ENCODE measurements at places on chromosomes 5 and 9.

GRCh38 chr9:87494970-87495471 is 2.6 kb upstream of the DAPK1 start:
- DNase-seq: no peak

GRCh38 chr9:118533850-118534249 is 829.6 kb downstream of the TLR4 start:
- no peak for DNase-seq

GRCh38 chr5:99586878-99587277 is 658.1 kb upstream of the CHD1 start:
- no peak for DNase-seq

DNA sequence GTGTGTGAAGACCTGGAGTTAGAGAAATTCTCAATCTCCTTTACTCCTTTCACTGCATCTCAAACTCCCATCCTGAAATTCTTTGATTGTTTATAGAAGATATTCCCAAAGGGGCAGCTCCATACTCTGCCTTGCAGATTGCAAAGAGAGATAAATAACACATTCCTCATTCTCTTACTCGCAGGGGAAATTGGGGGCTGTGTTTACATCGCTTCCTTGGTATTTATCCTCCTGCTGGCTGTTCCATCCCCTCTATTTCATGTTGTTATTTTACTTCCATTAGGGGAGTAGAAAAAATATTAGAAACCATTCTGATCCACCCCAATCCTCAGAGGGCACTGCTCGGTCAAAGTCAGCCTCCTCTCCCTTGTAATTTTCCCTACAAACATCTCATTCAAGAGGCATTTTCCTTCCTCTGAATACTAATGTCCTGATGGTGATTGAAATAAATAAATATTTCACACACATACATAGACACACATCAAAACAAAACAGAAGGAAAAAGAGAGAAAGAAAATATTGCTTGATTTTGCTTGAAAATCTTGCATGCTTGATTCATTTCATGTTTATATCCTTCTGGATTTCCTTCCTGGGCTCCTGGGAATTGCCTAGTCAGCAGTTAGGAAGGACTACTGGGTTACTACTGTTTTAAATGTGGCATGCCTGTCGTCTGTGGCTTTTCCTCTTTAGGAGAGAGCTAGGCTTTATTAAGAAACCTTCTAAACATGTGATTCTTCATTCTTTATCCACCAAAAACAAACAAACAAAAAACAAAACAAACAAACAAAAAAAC is 420.1 kb upstream of the PAPPA start:
- no peak for DNase-seq

DNA sequence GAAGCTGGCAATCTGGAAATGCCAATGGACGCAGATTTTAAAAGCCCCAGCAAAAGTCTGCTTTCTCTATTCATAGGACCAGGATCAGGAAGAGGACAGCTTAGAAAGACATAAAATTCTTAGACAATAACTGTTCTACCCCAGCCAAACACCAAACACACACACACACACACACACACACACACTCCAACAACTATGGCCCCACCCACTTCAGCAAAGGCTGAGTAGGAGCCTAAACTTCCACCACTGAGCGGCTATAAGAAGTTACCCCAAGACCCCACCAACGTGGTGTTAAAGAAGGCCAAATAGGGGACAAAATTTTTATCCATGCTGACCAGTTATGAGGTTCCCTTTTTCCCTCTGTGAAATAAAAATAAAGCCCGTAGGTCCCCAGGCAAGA is 32.9 kb downstream of the ZMAT2 start:
- no peak for DNase-seq

- no peak for DNase-seq
Measured at GRCh38 chr5:2129568-2130272, 247.0 kb upstream of the IRX4 start.

DNA sequence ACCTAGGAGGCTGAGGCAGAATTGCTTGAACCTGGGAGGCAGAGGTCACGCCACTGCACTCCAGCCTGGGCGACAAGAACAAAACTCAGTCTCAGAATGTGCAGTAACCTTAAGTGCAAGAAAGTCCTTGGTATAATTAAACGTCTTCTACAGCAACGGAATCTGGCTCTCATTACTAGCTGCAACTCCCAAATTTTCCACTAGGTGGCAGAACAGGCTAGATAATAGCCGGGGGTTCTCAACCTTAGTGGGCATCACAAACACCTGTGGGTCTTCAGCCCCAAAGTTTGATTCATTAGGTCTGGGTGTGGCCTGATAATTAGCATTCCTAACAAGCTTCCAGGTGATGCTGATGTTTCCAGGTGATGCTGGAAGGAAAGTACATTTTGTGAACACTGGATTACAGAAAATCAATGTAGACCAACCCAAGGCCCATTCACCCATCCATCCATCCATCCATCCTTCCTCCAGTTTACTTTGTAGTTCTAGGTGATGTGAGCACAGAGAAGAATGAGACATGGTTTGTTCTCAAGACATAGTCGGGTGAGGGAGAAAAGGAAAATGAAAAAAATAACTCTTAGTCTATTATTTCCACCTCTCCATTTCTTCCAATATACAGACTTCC is 37.3 kb downstream of the FBXW2 start:
- peak; percentile 78 for DNase-seq

- DNase-seq: no peak
Measured at GRCh38 chr5:7995688-7996294, 126.8 kb downstream of the MTRR start.

GRCh38 chr5:135319928-135320606 is 79.0 kb downstream of the MACROH2A1 start:
- no peak for DNase-seq

GRCh38 chr9:29183971-29184370 is 1610.7 kb upstream of the C9orf72 start:
- DNase-seq: no peak

GRCh38 chr5:161086461-161086860 is 234.4 kb upstream of the ATP10B start:
- DNase-seq: no peak

GRCh38 chr5:35120715-35121114 is 73.0 kb upstream of the AGXT2 start:
- DNase-seq: no peak

- no peak for DNase-seq
Measured at GRCh38 chr9:121660367-121660766, 8.9 kb downstream of the DAB2IP start.

- DNase-seq: no peak
Measured at GRCh38 chr9:113307396-113307975, 4.3 kb upstream of the RNF183 start.

DNA sequence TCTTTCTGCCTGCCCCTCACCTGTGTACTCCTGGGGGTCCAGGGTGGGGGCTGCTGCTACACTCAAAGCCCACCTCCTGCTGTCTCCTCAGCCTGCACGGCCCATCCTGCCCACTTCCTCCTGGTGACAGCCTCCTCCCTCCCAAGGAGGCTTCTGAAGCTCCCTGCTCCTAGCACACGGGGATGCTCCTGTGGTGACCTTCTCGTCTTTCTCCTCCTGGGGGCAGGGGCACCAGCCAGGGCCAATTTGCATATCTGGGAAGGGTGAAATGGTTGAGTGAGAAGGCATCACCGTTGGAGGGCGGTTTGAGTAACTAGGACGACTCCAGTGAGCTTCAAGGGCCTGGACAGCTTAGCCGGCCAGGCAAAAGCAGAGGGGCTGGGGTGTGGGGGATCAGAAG is 51.9 kb upstream of the COL5A1 start:
- DNase-seq: no peak

- DNase-seq: no peak
Measured at GRCh38 chr5:39775797-39776365, 351.1 kb upstream of the DAB2 start.

GRCh38 chr9:38060681-38061080 is 8.3 kb downstream of the SHB start:
- DNase-seq: no peak

DNA sequence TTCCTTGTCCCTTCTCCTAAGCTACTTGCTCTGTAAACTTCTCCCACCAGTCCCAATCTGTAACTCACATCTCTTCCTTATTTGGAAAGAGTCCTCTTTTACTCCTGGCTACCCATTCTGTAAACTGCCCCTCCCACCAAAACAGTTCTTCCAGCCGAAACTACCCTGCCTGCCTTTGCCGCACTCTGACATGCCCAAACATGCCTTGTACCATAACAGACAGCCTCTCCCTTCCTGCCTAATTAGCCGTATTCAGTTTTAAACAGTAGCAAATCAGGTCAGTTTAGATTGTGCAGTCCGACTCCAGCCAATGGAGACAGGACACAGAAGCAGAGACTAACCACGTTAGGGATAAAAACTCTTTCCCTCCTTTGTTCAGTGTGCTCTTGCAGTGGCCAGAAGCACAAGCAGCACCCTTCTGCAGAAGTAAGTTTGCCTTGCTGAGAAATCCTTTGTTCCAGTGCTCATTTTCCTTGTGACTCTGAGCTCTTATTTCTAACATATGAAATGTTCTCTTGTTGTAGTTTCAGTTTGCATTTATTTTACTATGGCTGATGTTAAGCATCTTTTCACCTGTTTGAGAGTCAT is 5.4 kb upstream of the GLT6D1 start:
- no peak for DNase-seq

GRCh38 chr5:72063219-72063819 is 44.0 kb upstream of the MAP1B start:
- peak; percentile 77 for DNase-seq

DNA sequence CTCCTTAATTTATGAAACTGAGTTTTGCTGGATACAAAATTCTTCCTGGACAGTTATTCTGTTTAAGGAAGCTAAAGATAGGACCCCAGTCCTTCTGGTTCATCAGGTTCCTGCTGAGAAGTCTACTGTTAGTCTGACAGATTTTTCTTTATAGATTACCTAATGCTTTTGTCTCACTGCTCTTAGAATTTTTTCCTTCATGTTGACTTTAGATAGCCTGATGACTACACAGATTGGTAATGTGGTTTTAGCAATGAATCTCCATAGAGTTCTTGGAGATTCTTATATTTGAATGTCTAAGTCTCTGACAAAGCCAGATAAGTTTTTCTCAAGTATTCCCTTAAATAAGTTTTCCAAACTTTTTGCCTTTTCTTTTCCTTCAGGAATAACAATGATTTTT is 419.7 kb downstream of the CDH10 start:
- DNase-seq: no peak

GRCh38 chr5:34751807-34752736 is 86.9 kb upstream of the TTC23L start:
- DNase-seq: no peak

GRCh38 chr5:6396836-6397535 is 18.6 kb upstream of the MED10 start:
- no peak for DNase-seq

DNA sequence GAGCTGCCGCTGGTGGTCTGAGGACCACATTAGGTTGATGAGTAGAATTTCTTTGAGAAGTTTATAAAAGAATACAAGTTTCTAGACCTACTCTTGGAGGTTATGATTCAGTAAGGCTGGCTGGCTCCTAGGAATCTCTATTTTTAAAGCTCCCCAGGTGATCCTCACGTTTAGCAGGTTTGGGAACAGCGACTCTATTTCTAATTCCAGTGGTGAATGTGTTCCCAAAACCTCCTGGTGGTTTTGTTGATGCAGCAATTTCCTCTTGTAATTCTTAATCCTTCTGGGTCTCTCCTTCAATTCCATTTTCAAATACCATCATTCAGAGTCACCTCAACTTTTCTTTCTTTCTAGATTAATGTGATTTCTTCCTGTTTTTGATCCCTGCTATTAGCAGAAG is 215.9 kb upstream of the RFX3 start:
- no peak for DNase-seq

- DNase-seq: no peak
Measured at GRCh38 chr9:34709196-34709978, 549 bp downstream of the CCL21 start.

GRCh38 chr9:136662326-136662655 is 425 bp upstream of the EGFL7 start:
- no peak for DNase-seq

DNA sequence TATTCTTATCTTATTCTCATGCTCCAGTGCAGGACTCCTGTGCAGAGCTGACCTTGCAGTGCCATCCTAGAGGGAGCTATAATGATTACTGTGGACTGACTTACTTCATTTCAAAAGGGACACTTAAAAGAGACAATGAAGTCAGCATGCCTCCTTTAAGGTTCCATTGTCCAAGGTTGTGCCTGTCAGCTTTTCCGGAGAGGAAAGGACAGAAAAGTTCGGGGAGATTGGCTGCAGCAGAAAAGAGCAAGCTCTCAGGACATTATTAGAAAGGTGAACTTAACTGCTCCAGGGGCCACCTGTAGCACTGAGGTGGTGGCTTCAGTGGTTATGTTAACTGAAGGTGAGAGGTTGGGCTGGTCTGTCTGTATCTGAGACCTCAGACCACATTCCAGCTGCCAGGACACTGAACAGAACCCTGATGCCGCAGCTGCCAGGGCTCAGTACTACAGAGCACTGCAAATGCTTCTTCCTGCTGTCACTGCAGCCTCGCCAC is 112.9 kb downstream of the ST8SIA4 start:
- DNase-seq: peak; percentile 13

- no peak for DNase-seq
Measured at GRCh38 chr5:165720901-165721300, 2215.5 kb downstream of the MAT2B start.

DNA sequence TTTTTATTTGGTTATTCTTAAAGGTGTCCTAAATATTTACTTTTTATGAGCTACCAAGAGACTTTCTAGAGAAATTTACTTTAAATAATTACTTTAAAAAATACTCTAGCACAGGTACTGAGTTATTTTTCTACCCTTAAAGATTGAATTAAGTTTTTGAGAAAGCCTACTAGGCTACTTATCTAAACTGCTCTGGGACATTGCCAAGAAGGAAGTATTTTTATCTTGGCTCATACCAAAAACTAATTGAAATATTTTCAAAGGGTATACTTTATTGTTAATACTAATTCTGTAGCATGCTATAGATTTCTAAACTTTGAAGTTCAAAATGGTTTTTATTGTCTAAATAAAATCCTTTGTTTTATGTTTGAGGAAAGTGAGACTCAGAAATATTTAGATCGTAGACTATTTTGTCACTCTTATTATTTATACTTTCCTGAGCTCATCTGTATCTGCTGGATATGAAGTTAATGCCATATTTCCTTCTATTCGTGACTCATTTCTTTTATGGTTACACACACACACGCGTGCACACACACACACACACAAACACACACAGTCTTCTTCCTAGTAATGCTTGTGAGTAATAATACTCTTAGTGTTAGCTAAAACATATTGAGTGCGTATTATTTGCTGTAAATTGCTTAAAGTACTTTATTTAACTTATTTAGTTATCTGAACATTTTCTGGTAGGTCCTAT is 89.5 kb downstream of the MAN2A1 start:
- DNase-seq: no peak

DNA sequence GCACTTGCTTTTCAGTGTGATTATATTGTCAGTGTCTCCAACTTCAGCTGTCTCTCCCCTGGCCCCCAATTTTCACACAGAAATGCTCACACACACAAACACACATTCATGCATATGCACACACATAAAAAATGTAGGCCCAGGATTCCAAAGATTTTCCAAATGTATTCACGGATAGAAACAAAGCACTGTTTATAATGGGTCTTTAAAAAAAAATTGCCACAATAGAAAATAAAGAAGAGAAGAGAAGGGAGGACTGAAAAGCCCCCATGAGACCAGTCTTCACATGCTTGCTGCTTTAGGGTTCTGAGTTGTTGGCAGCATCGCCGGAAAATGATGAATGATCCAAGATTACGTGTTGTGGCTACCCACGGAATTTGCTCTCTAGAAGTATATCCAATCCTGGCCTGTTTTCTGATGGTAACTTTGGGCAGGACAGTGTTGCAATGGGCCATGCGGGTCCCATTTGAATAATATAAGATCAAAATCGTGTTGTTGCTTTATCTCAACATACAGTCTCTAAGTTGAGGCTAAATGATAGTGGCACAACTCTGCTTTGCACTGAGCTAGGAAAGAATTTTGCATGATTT is 36.2 kb upstream of the ACO1 start:
- no peak for DNase-seq

Measured in HAP-1 (cell line).